ENCODE measurements at places on chromosomes 1 and 21.

DNA sequence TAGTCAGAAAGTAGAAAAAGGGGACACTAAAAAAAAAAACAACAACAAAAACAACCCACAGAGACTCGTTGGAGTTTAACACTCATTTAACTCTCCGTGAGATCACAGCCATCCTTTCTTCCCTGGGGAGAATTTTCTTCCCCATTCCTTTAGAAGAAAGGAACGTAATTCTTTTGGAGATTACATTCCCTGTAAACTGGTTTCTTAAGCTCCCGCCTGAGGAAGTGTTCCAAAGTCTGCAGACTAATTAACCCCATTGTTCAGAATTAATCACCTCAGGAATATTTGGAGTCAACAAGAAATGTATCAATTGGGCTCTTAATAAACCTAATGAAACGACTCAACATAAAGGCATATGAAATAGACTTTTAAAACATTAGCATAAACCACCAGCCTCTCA lies 228.2 kb upstream of the CSF3R start:
- DNase-seq, result no peak

GRCh38 chr21:26137379-26138060 lies 33.0 kb downstream of the APP start:
- no peak for DNase-seq

- DNase-seq, result no peak
These were observed 7.4 kb downstream of the JAM2 start for GRCh38 chr21:25646474-25646873.

- DNase-seq, result no peak
These were observed 32.4 kb upstream of the CYP4A22 start for GRCh38 chr1:47104816-47105215.

- DNase-seq, result no peak
These were observed 290.3 kb upstream of the SGIP1 start for GRCh38 chr1:66243548-66244130.

GRCh38 chr1:224816062-224816461 lies 113.4 kb upstream of the DNAH14 start:
- DNase-seq, result no peak

GRCh38 chr1:168420177-168420576 lies 123.6 kb downstream of the XCL2 start:
- DNase-seq, result no peak

Measured in activated CD4-positive, alpha-beta T cell treated with anti-CD3 and anti-CD28 coated beads, Interleukin-2, amount 50 U/mL, for 4 hours (primary cell).